Stimulated activated CD4-positive, alpha-beta T cell treated with anti-CD3 and anti-CD28 coated beads, TNF-alpha, amount 100 ng/mL, for 1 hour (primary cell): ENCODE measurements at places on chromosomes 3 and 15.

DNA sequence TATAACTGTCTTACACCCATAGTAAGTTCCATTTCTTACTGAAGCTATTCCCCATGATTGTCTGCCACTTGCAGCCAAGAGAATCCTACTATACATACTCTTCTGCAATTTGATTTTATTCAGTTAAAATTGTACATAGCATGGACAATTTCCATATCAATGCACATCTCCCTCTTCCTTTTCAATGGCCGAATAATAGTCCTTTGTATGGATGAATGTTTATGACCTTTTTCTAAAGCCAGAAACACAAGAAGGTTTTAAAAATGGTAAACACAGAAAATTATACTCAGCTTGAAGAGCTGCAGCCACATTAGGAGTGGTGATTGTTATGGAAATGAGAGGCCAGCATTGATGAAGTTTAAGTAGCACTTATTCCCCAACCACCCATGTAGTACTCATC is 8.5 kb upstream of the ERC2 start:
- DNase-seq = no peak

- no peak for DNase-seq
Observed at GRCh38 chr3:143654906-143655305, 193.4 kb downstream of the SLC9A9 start.

GRCh38 chr3:35785234-35785888 is 146.0 kb downstream of the ARPP21 start:
- no peak for DNase-seq

DNA sequence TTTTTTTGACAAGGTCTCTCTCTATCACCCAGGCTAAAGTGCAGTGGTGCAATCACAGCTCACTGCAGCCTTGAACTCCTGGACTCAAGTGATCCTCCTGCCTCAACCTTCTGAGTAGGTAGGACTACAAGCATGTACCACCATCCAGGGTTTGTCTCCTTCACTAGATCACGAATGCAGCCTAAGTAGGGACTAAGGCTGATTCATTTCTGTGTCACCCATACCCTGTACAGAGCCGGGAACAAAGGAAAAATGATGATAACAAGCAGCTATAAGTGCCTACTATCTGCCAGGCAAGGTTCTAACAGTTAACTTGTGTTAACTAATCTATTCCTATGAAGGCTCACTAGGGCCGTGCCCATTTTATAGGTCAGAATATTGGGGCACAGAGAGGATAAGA is 7.0 kb downstream of the TMEM40 start:
- no peak for DNase-seq

DNA sequence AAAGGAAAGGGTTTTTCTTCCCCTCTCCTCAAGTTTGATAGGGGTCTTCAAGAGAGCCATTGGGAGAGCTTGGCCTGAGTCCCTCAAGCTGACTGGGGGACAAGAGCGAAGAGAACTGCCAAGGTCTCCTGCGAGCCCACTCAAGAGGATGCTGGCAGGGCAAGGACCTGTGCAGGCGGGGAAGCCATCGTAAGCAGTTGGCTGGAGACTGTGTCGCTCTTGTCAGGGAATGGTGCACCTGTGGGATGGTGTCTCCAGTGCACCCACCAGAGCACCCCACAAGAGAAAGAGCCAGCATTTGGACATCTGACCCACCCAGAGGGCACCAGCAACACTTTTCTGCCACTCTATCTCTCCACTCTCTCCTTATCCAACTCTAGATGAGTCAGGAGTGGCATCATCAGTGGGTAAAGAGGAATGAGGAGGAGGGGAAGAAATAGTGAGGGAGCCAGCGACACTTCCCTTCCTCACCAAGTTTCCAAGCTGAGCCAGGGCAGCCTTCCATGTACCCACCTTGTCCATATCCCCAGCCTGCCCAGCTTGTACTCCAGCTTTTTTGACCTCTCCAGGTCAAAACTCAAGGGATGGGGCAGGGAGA is 13.6 kb upstream of the XIRP1 start:
- no peak for DNase-seq

DNA sequence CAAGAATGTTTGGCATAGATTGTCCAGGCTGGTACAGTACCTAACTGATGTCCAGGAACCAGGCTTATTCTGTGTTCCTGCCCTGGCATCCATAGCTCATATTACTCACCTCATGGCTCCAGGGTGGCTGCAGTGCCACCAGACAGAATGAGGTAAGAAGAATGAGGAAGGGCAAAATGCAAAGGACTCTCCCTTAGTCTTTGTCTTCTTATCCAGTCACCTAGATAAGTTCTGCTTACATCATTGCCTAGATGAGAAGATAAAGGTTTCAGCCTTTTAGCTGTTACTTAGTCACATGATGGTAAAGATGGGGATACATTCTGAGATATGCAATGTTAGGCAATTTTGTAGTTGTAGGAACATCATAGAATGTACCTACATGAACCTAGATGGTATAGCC is 45.8 kb downstream of the CHP1 start:
- DNase-seq = no peak

DNA sequence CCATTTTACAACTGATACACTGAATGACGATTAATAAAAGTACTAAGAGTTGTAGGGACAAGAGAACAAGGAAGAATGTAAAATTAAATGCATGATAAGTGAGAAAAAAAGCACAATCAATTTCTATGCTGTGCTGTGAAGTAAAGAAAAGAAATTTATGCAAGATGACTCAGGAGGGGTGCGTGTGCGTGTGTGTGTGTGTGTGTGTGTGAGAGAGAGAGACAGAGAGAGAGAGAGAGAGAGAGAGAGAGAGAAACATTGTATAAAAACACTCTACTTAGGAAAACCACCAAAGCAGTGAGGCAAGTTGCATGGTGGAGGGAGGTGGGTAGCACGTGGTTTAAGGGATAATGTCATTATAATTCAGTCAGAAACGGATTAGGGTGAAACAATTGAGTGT is 580.8 kb upstream of the ALCAM start:
- DNase-seq = no peak

DNA sequence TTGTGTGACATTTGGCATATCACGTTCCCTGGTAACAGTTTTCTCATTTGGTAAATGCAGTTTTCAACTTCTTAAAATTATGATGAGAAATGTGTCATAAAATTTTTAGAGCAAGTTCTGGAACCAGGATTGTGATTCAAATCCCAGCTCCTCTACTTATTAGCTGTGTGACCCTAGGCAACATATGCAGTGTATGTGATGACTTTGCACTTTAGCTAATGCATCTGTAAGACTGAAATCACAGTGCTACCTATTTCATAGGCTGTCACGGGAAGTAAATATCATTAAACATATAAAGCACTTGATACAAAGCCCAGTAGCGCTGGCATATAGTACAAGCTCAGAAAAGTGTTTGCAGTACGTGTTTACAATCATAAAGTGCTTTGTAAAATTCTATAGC is 419.4 kb downstream of the GRM7 start:
- no peak for DNase-seq

GRCh38 chr3:31172336-31172735 is 277.9 kb upstream of the GADL1 start:
- no peak for DNase-seq

DNA sequence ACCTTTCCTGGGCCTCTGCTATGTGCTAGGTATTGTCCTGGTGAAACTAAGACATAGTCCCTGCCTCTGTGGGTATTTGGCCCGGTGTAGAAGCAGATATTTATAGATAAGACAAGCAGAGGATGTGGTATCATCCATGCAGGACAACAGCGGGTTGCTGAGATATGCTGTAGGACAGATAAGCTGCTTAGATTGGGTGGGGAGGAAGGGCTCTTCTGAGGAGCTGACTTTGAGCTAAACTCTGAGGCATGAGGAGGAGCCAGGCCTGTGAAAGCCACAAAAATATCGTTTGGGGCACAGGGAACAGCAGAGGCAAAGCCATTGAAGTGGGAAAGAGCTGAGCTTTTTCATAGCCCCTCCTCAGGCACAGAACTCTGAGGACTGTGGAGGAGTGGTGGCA is 492.5 kb upstream of the CFAP20DC start:
- no peak for DNase-seq

DNA sequence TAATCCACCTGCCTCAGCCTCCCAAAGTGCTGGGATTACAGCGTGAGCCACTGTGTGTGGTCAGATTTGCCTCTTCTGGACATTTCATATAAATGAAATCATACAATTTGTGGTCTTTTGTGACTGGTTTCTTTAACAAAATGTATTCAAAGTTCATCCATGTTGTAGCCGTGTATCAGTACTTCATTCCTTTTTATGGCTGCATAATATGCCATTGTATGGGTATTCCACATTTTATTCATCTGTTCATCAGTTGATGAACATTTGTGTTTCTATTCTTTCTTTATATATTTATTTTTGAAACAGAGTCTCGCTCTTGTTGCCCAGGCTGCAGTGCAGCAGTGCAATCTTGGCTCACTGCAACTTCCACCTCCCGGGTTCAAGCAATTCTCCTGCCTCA is 25.8 kb downstream of the WDR76 start:
- DNase-seq = no peak

DNA sequence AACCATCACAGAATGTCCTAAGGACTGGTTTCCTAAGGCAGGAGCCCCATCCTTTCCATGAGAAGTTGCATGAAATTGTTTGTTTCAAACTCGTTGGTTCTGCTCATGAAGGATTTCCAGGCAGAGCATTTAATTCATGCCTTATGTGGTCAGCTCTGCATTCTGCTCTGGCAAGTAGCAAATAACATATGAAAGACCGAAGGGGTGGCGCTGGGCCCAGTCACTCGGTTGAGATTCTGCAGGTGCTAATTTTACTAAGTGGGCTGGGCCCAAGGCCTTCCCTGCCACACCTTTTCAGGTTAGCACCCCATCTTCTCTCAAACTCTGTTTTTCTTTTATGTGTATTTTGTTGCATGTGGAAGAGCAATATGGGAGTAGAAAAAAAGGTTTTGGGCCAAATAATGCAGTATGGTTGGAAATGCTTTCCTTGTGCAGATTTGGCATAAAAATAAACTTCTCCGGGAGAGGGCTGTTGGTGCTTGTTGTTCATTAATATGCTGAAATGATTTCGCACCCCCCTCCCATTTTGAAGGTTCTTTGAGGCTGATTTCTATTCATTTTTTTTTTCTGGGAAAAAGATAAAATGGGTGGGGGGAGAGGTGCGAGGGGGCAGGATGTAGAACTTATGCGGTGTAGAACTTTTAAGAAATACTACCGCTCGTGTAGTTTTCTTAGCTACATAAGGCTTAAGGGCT is 182.9 kb upstream of the FEZF2 start:
- no peak for DNase-seq

GRCh38 chr3:194136519-194137007 is 615 bp downstream of the HES1 start:
- DNase-seq = no peak

DNA sequence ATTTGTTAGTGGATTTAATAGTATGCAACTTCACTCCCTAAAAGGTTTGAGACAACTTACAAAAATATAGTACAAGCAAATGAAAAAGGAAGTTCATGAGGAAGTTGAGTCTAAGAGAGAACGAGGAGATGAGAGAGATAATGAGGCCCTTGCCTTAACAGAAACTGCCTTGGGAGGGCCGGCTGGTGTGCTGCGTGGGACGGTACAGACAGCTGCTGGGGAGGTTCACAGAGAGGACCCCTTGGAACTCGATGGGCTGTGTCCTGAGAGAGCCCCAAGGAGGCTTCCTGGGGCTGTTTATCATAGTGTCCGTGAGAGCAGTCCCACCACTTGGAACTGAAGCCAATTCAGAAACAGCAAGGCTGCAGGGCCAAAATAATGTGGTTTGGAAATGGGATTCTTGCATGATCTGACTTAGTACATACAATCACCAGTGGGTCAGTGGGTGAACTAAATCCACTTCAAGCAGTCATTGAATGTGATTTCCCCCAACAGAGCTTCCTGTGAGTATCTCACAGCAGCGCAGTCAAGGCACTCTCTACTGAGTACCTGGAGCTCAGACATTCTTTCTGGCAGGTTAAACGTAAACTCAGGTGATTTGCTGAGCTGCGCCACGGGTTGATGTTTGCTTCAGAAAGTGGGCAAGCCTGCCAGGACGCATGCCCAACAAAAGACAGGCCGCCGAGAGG is 90.8 kb downstream of the CRTC3 start:
- DNase-seq = no peak

- DNase-seq = no peak
Observed at GRCh38 chr15:85865070-85865684, 70.5 kb upstream of the KLHL25 start.

DNA sequence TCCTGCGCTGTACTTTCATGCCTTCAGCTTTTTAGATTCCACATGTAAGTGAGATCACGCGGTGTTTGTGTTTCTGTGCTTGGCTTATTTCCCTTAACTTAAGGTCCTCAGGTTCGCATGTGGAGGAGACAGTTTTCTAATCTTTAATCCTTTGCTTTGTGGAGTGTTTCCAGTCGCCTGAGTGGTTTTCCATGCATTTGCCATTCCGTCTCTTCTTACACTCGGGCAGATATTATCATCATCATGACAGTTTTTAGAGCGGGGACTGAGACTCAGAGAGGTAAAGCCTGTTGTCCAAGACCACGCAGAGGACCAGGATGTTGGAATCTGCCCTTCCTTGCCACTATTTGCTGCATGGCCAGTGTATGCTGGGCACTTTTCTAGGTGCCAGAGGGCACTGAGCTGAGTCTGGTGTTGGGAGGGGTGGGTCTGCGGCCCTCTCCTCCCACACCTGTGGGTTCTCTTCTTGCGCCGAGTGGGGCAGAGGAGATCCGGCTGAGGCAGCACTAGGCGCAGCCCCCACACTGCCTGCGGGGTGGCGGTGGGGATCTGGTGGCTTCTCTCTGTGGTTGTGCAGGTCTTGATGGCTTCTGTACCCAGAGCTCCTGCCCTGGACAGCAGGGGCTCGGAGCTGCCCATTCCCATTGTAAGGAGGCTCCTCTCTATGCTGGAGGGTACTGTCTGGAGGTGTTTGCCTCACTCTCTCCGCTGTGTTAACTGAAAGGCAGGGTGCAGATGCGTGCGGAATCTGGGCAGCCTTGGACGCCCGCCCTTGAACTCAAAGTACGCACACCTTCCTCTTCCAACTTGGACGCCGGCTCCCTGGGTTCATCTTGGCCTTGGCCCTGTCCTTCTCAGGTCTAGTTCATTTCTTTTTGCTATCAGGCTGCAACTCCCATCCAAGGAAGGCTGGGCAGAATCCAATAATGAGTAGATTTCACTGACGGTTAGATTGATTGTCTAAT is 156.0 kb upstream of the RGMA start:
- DNase-seq = no peak

GRCh38 chr3:42177801-42178150 is 86.6 kb downstream of the TRAK1 start:
- DNase-seq = no peak

DNA sequence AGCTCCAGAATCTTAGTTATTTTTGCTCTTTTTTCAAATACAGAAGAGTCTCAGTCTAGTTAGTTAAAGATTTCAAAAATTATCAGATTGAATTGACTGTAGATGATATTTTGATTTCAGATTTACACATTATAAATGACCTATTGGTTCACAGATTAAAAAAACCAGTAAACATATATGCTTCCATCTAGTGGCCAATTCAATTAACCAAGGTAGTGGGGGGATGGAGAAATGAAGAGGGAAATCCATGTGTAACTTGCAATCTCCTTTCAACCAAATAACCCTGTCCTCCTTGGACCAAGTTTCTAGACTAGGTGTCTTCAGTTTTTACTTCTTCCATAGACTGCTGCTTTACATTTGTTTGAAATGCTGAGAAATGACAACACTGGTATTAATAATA is 789.8 kb downstream of the ROBO1 start:
- DNase-seq = no peak

GRCh38 chr3:48410205-48411040 is 19.5 kb downstream of the PLXNB1 start:
- DNase-seq = no peak
